ENCODE measurements at places on chromosomes 12 and 14. TPM values are rescaled to one million over a fixed set of nuclear protein-coding genes. Genes with fewer than 3 reads are reported as not detected.

The TPPP2 gene
- 4.6 TPM for total RNA-seq

The TSPAN19 gene
- total RNA-seq = not detected

The JDP2 gene
- total RNA-seq = 12.8 TPM

The KSR2 gene
- 0.03 TPM for total RNA-seq

The DIO3 gene
- total RNA-seq = 0.13 TPM

The PSEN1 gene
- total RNA-seq = 22.8 TPM

The ACRBP gene
- total RNA-seq = 3.2 TPM

The SLC7A7 gene
- total RNA-seq = 6.1 TPM

The RERGL gene
- total RNA-seq = 0.25 TPM

The CAPZA3 gene
- total RNA-seq = 0.33 TPM

The FBRSL1 gene
- 44.9 TPM for total RNA-seq

The CMTM5 gene
- not detected for total RNA-seq

The SCNN1A gene
- 6.8 TPM for total RNA-seq

The PPM1H gene
- 8.0 TPM for total RNA-seq

The SERPINA1 gene
- total RNA-seq = 17,840 TPM

The TOMM20L gene
- total RNA-seq = not detected

The ADCY4 gene
- total RNA-seq = 5.5 TPM

The MMP19 gene
- total RNA-seq = 2.2 TPM

The VRTN gene
- 0.08 TPM for total RNA-seq

The HOXC6 gene
- not detected for total RNA-seq

The SPIC gene
- total RNA-seq = 1.4 TPM

The SSPN gene
- total RNA-seq = 0.58 TPM

The OR4K17 gene
- not detected for total RNA-seq

The TC2N gene
- 1.5 TPM for total RNA-seq

The SNX6 gene
- 18.8 TPM for total RNA-seq

The LRP1-AS gene
- total RNA-seq = not detected

The GUCY2C gene
- total RNA-seq = not detected

The PLD4 gene
- total RNA-seq = not detected

The ZNF385A gene
- 3.3 TPM for total RNA-seq

The PRH2 gene
- total RNA-seq = not detected

The ENDOU gene
- not detected for total RNA-seq

The ZC2HC1C gene
- 2.0 TPM for total RNA-seq

The LMNTD1 gene
- total RNA-seq = not detected

The C12orf60 gene
- total RNA-seq = 0.33 TPM

The RIN3 gene
- 20.2 TPM for total RNA-seq

The LRIG3 gene
- 10.8 TPM for total RNA-seq

The TEX52 gene
- total RNA-seq = not detected

The FBXO33 gene
- 5.4 TPM for total RNA-seq

The CLEC7A gene
- 1.2 TPM for total RNA-seq

The TMEM260 gene
- total RNA-seq = 11.3 TPM

The LHX5 gene
- not detected for total RNA-seq

The PLEKHD1 gene
- not detected for total RNA-seq

The CLEC4D gene
- total RNA-seq = not detected

The SMOC1 gene
- total RNA-seq = 75.6 TPM

Measured in left lobe of liver (tissue), 2 donors.